Activated naive CD4-positive, alpha-beta T cell (primary cell): ENCODE measurements at places on chromosomes 2 and 18.

DNA sequence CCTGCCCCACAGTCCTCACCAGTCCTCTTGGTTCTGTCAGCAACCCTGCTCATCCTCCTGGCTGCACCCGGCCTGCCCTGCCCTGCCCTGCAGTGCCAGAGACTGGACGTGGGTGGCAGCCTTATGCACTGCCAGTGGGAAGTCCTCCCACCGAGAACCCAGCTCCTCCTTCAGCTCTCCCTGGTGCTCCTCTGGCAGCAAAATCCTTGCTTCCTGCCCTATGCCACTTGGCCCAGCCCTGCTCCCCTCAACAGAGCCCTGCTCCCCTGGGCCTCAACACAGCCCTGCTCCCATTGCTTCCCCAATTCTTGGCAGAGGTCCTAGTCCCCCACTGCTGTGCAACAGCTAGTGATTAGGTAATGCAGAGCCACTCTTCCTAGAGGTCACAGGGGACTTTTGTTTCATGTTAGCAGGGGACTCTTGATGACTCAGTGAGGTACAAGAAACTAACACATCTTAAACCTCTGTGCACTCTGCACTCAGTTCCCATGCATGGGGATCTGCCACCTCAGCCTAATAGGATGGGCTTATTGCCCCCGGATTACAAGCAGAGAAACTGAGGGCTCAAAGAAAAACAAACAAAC is 58.0 kb upstream of the EDAR start:
- no peak for DNase-seq

- DNase-seq = no peak
Observed at GRCh38 chr2:16080516-16080915, 140.2 kb downstream of the MYCN start.

GRCh38 chr2:143468341-143468888 is 339.2 kb downstream of the ARHGAP15 start:
- DNase-seq = no peak

- DNase-seq = no peak
Observed at GRCh38 chr18:56982766-56983165, 164.1 kb upstream of the BOD1L2 start.

DNA sequence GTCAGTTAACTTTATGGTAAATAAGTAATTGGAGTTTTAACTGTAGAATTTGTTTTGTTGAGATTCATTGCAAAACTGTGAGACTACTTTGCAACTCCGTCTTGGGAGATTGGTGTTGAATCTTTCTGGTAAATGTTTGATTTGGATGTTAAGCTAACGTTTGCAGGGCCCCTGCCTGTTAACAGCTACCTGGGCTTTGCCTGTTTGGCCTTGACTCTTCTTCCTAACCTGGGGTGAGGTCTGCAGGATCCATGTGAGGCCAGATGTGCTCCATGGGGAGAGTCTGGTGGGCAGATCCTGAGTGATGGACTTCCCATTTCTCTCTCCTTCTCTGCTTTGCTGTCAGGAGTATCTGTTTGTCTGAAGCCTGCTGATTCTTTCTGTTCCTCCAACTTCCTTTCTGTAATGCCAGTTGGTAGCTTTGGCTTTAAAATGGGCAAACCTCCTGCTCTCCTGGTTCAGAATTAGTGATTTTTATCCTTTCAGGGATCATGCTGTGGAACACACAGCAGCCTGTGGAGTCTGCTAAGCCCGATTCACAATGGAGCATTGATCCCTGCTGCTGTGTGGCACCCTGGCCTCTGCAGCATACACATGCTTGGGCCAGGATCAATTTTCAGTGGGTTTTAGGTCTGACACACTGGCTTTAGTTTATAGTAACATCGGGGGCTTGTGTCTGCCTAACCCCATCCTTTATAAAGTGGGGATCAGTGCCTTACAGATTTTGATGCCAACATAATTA is 36.3 kb downstream of the PTPRM start:
- no peak for DNase-seq

DNA sequence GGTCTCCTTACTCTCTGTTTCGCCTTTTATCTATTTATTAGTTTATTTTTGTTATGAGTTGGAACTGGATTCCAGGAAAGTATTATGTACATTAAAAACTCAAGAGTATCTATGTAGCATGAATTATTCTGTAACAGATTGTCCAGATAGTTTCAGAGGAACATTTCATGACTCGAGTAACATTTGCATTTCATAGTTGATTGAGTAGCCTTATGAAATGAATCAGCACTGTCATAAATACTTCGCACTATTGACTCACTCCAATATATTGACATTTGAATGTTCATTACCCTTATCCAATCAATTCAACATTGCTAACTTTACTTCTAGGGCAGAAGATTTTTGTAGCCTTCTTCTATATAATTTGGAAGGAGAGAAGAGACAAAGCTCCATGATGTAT is 11.3 kb upstream of the VRK2 start:
- no peak for DNase-seq

GRCh38 chr18:46660957-46661749 is 4.1 kb upstream of the LOXHD1 start:
- DNase-seq = no peak

GRCh38 chr18:63145851-63146555 is 173.6 kb downstream of the BCL2 start:
- no peak for DNase-seq

GRCh38 chr2:157565550-157565949 is 63.1 kb downstream of the ACVR1C start:
- no peak for DNase-seq

GRCh38 chr2:240212425-240213225 is 72.2 kb upstream of the OTOS start:
- no peak for DNase-seq

DNA sequence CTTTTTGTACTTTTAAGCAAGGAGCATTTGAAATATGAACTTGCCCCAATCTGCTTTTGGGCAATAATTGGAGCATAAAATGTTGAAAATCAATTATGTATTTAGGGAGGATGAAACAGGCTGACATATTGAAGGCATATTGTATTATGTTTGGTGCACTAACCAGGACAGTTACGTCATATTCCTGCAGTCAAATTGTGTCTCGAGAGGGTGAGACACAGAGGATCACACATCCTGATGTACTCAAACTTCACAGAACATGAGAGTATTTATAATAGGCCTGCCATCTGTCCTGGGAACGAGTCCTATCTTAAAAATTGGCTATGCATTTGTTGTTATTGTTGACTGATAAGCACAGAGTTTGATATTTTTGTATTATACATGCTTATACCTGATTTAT is 44.7 kb downstream of the TANC1 start:
- DNase-seq = no peak

GRCh38 chr2:224875841-224876240 is 159.7 kb upstream of the CCDC195 start:
- DNase-seq = no peak

DNA sequence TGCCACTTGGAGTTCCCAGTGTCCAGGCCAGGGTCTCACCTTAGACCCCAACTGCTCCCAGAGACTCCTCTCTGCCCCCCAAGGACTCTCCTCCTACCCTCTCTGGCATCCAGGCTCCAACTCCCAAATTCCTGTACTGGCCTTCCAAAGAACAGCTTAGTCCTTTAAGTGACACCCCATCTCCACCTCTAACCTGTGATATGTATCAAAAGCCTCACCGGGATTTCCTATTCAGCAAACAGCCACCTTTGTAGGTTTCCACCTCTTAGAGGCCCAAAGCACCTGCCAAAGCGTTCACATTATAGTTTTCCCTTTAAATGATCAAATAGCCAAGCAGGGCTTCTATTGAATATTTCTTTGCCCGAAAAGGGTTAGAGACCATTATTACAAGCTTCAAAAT is 2.7 kb upstream of the COPS8 start:
- DNase-seq = no peak
